ENCODE measurements at places on chromosomes 16 and 17.

DNA sequence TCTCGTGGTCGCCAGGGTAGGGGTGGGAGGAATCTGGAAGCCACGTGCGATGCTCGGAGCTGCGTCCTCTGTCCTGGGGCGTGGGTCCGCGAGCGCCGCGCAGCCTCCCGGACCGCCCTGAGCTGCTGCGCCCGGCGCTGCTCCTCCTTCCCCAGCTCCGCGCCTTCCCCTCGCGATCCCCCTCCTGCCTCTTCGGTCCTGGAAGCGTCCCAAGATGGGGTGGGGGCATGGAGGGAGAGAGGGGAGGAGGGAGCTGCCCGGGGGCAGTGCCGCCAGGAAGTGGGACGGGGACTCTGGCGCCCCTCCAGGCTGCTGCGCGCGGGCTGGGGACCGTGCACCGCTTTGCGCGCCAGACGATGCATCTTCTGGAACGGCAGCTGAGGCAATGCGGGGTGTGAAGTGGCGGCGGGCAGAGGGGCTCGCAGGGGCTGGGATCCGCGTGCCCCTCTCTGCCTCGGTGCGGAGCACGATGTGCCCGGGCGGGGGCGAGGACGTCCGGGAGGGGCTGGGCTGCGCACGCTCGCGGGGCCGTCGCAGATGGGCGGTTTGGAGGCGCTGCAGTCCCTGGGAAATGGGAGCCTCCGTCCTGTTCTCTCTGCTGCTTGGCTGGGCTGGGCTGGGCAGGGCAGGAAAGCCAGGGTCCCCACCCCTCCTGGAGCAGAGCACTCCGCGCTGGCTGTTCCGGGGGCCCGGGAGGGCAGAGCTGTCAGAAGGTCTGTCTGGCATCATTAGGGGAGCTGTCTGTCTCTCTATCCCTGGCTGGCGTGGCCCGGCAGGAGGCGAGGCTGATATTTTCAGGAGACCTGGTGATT lies 388.0 kb downstream of the SEC14L1 start:
- DNase-seq, result no peak

DNA sequence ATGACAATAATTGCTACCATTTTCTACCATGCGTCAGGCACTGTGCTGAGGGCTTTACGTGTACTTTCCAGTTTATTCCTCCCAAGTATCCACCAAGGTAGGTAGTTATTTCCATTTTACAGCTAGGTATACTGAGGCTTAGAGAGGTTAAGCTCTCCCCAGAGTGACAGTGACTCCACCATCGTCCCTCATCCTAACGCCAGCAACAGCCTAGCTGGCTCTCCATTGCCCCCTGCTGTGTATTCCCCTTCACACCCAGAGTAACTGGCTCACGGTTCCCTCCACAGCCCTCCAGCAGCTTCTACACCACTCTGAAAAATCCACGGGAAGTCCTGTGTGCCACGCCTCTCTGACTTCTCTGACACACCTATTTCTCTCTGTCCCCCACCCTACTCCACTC lies 7.1 kb upstream of the ASGR1 start:
- no peak for DNase-seq

- no peak for DNase-seq
Observed at GRCh38 chr17:66577041-66577440, 257.9 kb upstream of the CACNG5 start.

GRCh38 chr17:60390925-60391470 lies 935 bp downstream of the USP32 start:
- no peak for DNase-seq

DNA sequence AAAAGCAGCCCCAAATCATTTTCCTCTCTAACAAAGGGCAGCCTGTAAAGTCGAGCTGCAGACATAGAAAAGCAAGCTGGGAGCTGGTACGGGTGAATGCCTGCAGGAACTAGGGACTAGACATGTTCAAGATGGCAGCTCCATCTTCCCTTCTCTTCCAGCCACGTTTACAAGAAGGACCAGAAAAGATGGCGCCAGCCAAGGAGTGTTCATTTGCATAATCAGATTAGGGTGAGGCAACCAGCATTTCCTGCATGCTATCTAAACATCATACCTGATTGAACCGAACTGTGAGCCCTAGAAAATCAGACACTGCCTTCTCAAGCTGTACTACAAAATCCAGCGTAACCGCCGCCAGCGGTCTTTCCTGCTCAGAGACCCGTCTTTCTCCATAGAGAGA lies 896.8 kb downstream of the CDH11 start:
- no peak for DNase-seq

DNA sequence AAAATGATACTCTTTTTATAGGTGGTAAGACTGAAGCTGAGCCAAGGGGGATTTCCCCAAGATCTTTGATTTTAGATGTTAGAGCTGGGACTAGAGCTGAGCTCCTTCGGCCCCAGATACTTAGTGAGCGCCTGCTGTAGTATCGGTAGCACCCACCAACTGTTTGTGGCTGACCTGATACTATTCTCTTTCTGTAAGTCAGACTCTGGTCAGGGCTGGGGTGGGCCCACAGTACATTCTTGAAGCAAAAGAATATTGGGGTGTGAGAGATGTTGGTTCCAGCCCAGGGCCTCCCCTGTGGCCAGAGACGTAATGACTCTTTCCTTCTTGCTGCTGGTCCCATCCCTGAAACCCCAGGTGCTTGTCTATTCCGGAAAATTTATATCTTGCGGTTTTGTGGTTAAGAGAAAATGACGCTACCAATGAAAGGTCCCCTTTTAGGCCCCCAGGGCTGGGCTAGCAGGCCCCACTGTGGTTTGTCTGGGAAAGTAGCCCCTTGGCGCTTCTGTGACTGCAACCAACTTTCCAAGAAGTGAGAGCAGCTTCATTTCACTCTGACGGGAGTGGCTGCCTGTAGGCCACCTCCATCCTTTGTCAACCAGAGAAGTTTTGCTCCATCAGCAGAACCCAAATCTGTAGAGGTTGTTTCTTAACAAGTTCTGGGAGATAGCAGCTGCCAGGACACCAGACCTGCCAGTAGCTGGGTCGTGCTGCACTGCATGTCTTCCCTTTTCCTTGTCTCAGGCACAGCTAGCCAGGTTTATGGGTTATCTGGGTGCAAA lies 86.4 kb upstream of the LGALS9 start:
- DNase-seq, result no peak

- DNase-seq, result no peak
Observed at GRCh38 chr16:25093208-25094061, 18.1 kb upstream of the LCMT1 start.

DNA sequence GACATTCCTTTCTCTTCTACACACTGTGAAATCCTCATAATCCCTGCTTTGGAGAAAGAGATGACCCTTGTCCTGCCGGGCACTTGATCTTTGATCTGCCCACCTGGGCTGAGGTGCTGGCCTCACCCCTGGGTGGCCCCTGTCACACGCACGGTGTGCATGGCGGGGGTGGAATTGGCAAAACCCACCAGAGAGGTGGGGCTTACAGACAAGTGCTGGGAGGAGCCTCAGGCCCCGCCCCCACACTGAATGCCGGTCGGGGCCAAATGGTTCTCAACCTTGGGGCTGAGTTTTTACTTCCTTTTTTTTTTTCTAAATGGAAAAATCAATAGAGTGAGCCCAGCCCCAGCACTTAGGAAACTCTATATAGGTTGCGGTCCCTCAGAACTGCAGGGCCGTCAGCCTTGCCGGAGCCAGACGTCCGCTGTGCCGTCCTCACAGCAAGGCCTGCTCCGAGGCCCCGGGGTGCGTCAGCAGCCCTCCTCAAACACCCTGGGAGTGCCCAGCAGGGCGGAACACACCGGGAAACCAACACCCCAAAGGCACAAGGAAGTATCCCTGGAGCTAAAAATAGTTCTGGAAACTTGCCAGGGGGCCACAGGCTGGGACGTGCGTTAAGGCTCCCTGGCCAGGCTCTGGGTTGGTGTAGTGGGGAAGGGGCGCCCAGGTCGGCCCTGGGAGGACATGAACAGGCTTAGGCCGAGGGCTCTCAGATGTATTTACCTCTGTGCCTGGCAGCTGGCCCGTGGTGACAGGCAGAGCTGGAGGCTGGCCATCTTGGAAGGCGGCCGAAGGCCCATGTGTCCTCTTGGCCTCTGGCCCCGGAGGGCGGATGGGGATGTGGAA lies 11.0 kb downstream of the GPRC5C start:
- no peak for DNase-seq

- no peak for DNase-seq
Observed at GRCh38 chr17:58507123-58507634, 7.3 kb downstream of the MTMR4 start.

DNA sequence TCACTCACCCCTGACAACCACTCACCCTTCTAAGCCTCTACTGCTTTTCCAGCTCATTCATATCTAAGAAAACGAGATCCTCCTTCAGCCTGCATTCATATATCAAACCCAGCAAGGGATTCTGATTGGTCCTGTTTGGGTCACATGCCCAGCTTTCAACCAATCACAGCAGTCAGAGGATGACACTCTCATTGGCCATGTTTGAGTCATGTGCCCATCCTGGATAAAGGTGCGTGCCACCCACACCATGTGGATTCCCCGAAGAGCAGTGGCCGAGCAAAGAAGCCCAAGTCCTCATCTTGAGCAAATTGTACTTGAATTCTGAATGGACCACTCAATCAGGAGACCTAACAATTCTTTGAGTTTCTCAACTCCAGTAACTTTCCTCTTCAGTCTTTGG lies 45.0 kb downstream of the SCNN1G start:
- DNase-seq, result no peak

DNA sequence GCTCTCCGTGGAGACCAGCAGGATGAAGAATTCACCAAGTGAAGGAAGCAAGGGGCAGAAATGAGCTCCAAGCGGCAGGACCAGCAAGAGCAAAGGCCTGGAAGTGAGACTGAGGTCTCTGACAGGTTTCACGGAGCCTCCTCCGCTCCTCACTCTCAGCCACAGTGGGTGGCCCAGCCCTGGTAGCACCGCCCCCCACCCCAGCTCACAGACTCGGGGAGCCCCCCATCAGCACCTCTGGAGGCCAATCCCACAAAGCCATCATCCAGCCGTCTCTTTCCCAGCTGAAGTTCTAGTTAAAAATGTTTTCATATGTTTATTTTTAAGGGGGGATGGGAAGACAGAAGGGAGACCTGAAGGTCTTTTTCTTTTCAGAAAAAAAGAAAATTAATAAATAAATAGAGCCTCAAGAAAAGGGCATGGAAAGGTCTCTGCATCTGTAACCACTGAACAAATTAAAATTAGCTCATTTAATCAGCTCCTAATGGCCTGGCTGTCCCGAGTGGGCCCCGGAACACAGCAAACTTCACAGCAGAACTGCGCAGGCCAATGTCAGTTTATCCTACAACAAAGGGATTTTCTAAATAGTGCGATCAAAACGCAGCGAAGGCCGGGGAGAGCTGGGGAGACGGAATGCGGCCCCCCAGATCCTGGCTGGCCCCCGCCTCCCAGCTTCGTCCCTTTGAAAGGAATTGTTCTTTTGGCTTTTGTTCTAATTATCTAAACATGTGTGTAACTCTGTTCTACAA lies 190.3 kb downstream of the ZNF423 start:
- no peak for DNase-seq

DNA sequence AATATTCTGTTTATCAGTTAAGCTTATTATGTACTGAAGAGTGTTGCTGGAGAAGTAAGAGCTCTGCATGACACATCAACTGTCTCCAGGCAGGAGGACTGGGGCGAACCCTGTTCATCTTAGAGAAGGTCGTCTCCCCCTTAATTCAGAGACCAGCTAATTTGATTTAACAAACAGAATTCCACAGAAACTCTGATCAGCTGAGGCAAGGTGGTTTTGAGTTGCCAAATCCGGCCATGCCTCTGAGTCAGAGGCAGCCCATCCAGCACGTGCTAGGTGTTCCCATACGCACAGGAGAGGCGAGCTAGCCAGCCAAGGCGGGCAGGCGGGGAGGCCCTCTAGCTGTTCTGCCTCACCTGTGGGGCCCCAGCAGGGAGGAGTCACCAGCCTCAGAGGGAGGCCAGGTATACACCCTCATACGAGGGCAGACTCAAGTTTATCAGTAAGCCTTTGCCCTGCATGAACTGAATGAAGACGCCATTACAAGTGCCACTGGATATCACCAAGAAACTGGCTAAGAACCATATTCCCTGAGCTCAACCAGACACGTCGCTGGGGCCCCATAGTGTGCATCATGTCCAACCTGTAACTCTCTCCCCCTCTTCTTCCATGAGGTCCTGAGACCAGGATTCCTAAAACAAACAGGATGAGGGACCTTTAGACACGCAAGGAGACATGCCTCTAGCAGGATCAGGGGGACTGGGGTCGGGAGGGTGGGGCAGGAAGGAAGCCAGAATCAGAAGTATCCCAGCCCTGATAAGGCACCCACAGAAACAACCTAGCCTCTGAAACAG lies 25.7 kb downstream of the STAT5A start:
- no peak for DNase-seq

DNA sequence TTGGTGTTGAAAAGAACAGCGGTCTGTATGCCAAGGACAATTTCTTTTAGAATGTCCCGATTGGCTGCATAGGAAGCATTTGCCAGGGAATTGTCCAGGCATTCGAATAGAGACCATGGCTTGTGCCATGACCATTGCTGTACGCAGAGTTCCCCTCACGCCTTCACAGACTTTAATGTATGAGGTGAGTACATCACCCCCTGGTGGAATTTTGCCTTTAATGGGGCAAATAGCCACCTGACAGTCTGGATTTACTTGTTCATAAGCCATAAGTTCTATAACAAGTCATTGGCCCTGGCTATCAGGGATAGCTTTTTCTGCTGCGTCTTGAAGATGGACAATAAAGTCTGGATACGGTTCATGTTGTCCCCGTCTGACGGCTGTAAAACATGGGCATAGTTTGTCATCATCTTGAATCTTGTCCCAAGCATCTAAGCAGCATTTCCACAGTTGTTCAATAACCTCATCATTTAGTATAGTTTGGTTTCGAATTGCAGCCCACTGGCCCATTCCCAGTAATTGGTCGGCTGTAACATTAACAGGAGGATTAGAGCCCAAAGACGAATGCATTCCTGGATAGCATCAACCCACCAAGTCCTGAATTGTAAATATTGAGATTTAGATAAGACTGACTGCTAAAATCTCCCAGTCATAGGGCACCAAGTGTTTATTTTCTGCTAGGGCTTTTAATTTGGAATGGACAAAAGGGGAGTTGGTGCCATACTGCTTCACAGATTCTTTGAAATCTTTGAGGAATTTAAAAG lies 67.7 kb upstream of the ARL4D start:
- DNase-seq, result no peak

DNA sequence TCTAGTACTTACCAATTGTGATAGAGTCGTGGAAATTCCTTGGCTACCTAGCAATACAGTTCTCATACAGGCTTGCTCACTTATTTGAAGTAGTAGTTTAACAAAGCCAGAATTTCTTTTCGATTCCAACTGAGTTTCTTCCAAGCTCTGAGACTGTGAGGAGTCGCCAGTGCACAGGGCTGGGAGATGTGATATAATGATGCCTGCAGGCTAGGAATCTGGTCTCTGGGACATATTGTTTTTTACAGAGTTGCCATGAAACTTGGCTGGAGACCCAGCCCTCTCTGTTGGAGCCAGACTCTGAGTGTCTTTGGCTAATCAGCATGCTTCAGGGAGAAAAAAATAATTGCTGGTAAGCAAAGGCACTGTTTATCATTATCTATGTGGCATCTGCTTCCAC lies 698.8 kb upstream of the GOT2 start:
- DNase-seq, result no peak

GRCh38 chr17:50037321-50038107 lies 18.4 kb upstream of the ITGA3 start:
- no peak for DNase-seq

GRCh38 chr16:9497750-9498149 lies 406.3 kb downstream of the HAPSTR1 start:
- no peak for DNase-seq

GRCh38 chr16:21646721-21647561 lies 5.5 kb downstream of the IGSF6 start:
- DNase-seq, result peak; percentile 47

Measured in activated CD4-positive, CD25-positive, alpha-beta regulatory T cell treated with anti-CD3 and anti-CD28 coated beads, Interleukin-2, amount 50 U/mL, for 16 hours (primary cell).